ENCODE measurements at places on chromosomes 16 and 17.

- DNase-seq, result no peak
These were observed 134.8 kb upstream of the TP53TG3C start for GRCh38 chr16:33059206-33059605.

GRCh38 chr17:14688134-14688533 is 387.3 kb downstream of the HS3ST3B1 start:
- DNase-seq, result no peak

DNA sequence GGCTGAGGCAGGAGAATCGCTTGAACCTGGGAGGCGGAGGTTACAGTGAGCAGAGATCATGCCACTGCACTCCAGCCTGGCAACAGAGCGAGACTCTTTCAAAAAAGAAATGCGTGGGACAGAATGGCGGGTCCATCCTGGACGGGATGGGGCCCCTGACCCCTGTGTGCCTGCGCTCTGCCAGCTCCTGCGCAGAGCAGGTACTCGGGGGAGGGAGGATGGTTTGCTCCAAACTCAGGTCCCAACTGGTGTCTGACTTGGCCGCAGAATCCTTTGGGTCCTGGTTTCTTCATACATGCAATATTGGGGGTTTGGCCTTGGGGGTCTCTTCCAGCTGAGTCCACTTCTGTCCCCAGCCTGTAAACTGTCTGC is 10.4 kb downstream of the CHMP6 start:
- no peak for DNase-seq

DNA sequence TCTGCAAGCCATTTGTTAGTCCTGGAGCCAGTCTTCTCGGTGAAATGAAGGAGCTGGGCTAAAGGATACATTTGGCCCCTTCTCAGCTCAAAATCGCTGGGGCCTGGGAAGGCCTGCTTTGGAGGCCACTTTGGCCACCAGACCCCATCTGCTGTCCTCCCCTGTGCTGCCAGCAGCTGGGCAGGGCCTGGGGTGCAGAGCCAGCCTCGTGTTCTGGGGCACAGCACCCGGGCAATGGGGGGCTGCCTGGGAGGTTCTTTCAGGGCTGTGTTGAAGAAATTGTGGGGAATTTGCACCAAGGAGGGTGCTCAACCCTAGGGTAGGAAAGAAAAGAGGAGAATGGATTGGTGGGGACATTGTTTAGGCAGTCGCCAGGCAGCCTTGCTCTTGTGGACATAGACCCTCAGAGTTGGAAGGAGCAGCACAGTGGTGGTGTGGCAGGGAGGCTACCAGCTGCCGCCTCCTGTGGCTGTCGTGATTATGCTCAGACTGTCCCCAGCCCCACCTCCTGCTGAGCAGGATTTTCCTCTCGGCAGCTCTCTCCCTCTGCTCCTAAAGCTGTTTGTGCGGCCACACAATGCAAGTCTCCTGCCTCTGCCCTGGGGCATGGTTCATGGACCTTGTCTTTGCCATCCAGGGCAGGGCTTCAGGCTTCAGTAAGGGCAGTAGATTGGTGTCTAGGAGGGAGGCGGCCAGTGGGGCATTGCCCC is 174.8 kb downstream of the NTN1 start:
- no peak for DNase-seq

DNA sequence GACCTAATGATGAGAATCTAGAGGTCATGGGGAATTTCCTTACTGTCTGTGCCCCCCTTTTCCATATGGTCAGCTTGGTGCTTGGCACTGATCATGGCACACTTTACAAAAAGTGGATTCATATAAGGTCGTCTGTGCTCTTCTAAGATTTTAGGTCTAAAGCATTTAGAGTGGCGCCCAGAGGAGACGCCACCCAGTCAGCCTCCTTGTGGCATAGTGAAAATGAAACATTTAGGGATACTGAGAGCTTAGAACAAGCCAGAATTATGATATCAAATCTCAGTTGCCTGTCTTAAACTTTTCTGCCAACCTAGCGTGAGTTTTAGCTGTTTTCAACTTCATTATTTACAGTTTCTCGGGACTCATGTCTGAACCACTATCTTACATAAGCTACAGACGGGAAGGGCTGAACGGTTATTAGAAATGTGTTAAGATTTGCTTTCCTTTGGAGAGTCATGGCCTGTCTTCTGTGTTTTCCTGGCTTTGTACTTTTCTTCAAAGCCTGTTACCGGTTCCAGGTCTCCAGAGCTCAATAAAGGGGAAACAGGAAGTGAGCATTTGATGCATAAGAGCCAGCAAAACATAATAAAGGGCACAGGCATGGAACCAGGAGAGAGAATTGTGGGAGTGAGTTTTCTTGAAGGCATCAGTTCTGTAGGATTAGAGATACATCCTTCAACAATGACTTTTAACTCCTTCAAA is 13.7 kb downstream of the ZNRF1 start:
- DNase-seq, result peak; percentile 37

DNA sequence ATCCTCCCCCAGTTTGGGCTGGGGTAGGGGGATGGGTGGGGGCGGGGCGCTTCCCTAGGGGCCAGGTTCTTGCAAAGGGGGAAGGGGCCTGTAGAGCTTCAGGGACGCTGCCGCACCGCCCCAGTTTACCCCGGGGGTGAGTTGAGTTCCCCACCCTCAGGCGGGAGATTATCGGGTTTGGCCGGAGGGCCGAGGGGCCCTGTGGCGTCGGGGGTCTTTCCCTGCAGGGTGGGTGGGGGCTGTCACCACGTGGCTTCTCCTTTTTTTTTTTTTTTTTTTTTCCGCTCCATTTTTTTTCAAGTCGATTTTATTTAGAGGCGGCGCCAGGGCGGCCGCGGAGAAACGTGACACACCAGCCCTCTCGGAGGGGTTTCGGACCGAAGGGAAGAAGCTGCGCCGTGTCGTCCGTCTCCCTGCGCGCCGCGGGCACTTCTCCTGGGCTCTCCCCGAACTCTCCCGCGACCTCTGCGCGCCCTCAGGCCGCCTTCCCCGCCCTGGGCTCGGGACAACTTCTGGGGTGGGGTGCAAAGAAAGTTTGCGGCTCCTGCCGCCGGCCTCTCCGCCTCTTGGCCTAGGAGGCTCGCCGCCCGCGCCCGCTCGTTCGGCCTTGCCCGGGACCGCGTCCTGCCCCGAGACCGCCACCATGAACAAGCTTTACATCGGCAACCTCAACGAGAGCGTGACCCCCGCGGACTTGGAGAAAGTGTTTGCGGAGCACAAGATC is at the start of gene IGF2BP1:
IGF2BP1 (plus strand) TSS at position 283 of the 724 bp plus-strand sequence; CDS start at position 644, 361 bp downstream.
- DNase-seq, result no peak

DNA sequence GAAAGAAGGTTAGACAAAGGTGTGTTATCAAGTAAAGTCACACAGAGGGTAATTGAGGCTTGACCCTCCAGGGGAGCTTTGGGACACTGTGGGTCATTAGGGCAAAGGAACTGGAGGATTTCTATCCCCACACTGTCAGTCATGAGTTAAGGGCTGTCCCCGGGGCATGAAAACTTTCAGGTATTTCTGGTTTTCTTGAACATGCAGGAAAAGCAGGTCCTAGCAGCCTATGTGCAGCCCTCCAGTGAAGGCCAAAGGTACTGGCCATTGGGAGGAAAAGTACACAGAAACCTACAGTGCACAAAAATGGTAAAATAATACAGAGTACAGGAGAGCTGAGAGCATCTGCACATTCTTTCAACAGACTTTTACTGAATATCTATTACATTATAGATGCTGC is 44.4 kb upstream of the SCNN1B start:
- DNase-seq, result no peak

DNA sequence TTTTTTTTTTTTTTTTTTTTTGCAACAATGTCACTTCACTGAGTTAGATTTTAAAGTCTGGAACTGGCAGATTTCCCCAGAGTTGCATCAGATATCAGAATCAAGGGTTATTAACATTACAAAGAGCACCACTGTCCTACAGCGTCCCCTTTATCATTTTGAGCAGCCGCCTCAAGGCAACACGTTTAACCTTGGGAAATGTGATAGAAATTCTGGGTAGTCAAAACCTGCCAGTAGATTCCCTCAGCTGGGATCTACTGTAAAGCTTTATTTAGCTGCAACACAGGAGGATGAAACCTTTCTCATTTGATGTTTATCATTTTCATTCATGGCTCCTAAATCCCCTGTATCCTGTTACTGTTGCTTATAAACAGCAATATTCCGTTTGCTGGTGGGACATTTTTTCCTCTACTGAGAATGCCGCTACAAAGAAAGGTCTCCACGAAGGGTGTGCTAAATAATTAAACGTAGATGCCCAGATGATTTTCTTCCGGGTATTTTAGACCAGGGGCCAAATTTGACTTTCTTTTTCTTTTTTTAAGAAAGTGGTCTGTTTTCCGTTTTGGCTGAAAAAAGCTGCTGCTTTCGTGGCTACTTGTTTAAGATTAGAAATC is 436.1 kb upstream of the GOT2 start:
- no peak for DNase-seq

- DNase-seq, result no peak
These were observed 34.5 kb downstream of the USP22 start for GRCh38 chr17:21008160-21008915.

DNA sequence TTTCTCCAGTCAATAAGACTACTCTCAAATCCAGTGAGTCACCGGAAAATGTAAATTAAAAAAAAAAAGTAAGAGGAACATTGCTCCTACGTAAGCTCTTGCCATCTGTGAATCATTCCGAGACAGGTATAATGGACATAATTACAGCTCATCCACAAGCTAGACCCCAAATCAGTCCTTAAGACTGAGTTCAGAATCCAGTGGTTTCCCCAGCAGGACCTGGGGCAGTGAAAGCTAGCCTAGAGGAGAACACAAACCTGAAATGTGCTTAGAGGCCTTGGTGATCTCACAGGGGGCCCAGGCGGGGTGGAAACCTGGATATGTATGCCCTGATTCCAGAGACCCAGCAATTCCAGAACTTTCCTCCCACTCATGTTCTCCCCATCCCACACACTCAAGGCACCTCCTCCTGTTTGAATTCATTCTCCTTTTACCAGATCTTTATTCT is 132.0 kb downstream of the COPRS start:
- DNase-seq, result peak; percentile 90

- no peak for DNase-seq
These were observed 12.0 kb downstream of the USP7 start for GRCh38 chr16:8951447-8952280.

GRCh38 chr17:47298712-47299111 is 25.0 kb upstream of the EFCAB13 start:
- DNase-seq, result no peak

- no peak for DNase-seq
These were observed 2.1 kb downstream of the ARMC5 start for GRCh38 chr16:31461201-31461920.

DNA sequence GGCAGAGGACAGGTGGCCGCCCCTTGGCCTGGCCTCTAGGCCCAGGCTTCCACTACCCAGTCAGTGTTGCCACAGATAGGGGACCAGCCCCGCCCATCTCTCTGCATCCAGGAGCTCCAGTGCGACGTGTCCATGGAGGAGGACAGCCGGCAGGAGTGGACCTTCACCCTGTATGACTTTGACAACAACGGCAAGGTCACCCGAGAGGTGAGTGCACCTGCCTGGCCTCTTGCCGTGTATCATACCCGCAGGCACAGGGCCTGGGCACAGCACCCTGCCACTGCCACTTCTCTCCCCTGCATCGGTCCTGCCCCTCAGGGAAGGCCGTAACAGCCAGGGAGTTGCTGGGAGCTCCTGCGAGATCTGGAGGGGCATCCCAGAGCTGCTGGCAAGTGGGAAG is 55.7 kb downstream of the SNX20 start:
- no peak for DNase-seq
